ENCODE measurements at places on chromosomes 5 and 9.
A peak's percentile ranks its signal among the peaks of the same experiment; 100 is the strongest.

- no peaks in the 10 kb centered on the region for H3K36me3 ChIP-seq
- H3K27ac ChIP-seq, result no peak overlapping the region
- peaks cover 8% of the 10 kb centered on the region for H3K4me1 ChIP-seq
- no peak for DNase-seq
- peaks cover 2% of the 10 kb centered on the region for H3K27me3 ChIP-seq
- no peak overlapping the region for H3K4me3 ChIP-seq
Observed at GRCh38 chr5:10876006-10876744, 115.1 kb upstream of the DAP start.

DNA sequence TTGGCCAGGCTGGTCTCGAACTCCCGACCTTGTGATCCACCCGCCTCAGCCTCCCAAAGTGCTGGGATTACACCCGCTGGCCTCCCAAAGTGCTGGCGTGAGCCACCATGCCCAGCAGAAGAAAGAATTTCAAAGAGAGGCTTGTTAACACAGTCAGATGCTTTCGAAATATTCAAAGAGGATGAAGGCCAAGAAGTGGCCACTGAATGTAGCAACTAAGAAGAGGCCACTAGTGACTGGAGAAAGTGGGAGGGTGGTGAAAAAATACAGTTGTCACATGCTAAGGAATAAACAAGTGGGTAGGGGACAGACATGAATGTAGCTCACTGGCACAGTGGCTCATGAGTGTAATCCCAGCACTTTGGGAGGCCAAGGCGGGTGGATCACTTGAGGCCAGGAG, 13.0 kb upstream of the TPM2 start:
- peaks cover 21% of the 10 kb centered on the region for H3K36me3 ChIP-seq
- no peaks in the 10 kb centered on the region for H3K27me3 ChIP-seq
- DNase-seq, result no peak
- no peaks in the 10 kb centered on the region for H3K4me1 ChIP-seq
- H3K4me3 ChIP-seq, result no peak overlapping the region

DNA sequence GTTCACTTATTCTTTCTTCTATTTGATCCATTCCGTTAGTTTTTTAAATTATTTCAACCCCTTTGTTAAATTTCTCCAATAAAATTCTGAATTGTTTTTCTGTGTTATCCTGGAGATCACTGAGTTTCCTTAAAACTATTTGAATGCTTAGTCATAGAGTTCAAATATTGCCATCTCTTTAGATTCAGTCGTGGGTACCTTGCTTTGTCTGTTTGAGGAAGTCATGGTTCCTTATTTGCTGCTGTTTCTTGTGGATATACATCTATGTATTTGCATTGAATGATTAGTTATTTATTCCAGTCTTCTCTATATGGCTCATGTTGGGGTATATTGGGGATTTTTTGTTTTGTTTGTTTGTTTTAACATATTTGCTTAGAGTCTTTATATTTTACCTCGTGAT, 80.6 kb downstream of the HINT1 start:
- H3K4me3 ChIP-seq, result no peak overlapping the region
- no peak for DNase-seq
- H3K27ac ChIP-seq, result no peak overlapping the region
- no peaks in the 10 kb centered on the region for H3K27me3 ChIP-seq
- H3K36me3 ChIP-seq, result no peaks in the 10 kb centered on the region
- H3K4me1 ChIP-seq, result no peaks in the 10 kb centered on the region

- H3K4me1 ChIP-seq, result peaks cover 5% of the 10 kb centered on the region
- DNase-seq, result no peak
- no peak overlapping the region for H3K27ac ChIP-seq
- no peaks in the 10 kb centered on the region for H3K36me3 ChIP-seq
Observed at GRCh38 chr5:117435203-117435602, 860.6 kb upstream of the SEMA6A start.

- no peak overlapping the region for H3K27ac ChIP-seq
- H3K27me3 ChIP-seq, result no peaks in the 10 kb centered on the region
- peaks cover 5% of the 10 kb centered on the region for H3K4me1 ChIP-seq
- no peaks in the 10 kb centered on the region for H3K36me3 ChIP-seq
Observed at GRCh38 chr9:104905153-104905901, 22.6 kb downstream of the ABCA1 start.

GRCh38 chr9:75148561-75148960, 60.2 kb downstream of the OSTF1 start:
- no peaks in the 10 kb centered on the region for H3K27me3 ChIP-seq
- no peak overlapping the region for H3K4me3 ChIP-seq
- no peak for DNase-seq
- peaks cover 8% of the 10 kb centered on the region for H3K36me3 ChIP-seq
- no peak overlapping the region for H3K27ac ChIP-seq

- DNase-seq, result no peak
- no peak overlapping the region for H3K4me3 ChIP-seq
- no peak overlapping the region for H3K27ac ChIP-seq
- H3K36me3 ChIP-seq, result peaks cover 8% of the 10 kb centered on the region
- no peaks in the 10 kb centered on the region for H3K4me1 ChIP-seq
Observed at GRCh38 chr5:134813407-134813806, 32.4 kb upstream of the C5orf24 start.

- no peak for DNase-seq
- no peaks in the 10 kb centered on the region for H3K27me3 ChIP-seq
- H3K4me1 ChIP-seq, result peaks cover 23% of the 10 kb centered on the region
- peak overlapping the region; percentile 51 for H3K4me3 ChIP-seq
- no peaks in the 10 kb centered on the region for H3K36me3 ChIP-seq
- H3K27ac ChIP-seq, result peak overlapping the region; percentile 79
Observed at GRCh38 chr9:21576331-21577189, 94.4 kb upstream of the IFNE start.

DNA sequence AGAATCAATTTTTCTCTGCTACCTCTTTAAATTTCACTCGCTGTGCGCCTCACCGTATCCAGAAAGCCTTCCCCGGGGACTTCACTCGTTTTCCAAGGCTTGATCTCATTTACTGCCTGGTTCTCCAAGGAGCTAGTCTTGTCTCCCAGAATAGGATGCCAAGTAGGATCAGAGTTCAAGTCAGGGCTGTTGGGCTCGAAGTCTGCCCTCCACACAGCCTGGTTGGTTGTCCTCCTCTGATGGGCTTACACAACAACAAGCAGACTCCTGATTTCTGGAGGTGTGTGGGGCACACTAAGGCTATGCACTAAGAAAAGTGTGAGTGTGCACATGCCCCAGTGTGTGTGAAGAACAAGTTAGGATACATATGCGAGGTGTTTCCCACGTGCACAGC, 14.0 kb upstream of the TNIP1 start:
- DNase-seq, result no peak
- peaks cover 19% of the 10 kb centered on the region for H3K4me1 ChIP-seq
- no peak overlapping the region for H3K4me3 ChIP-seq
- no peak overlapping the region for H3K27ac ChIP-seq

DNA sequence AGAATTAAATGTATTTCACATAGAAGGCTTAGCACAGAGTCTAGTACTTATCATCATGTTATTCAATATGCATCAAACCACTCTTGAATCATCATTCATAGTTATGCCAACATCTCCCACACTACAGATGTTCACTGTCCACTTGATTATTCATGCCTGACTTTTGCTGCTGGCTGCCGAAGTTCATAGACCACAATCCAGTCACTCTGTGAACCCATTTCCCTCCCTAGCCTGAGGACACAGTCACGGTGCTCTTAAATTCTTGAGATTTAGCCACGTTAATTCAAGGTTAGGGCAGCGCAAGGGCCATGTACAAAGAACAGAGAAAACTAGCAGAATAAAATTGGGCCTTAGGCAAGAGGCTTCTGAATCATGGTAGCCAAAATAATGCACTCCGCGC, 32.4 kb downstream of the ABCA1 start:
- H3K4me1 ChIP-seq, result peaks cover 2% of the 10 kb centered on the region
- H3K27ac ChIP-seq, result no peak overlapping the region
- H3K27me3 ChIP-seq, result no peaks in the 10 kb centered on the region
- DNase-seq, result no peak
- H3K36me3 ChIP-seq, result no peaks in the 10 kb centered on the region

All from neural crest cell (in vitro differentiated cells).